Suppressor macrophage (primary cell): ENCODE measurements at places on chromosomes 5 and 9.
A peak's percentile ranks its signal among the peaks of the same experiment; 100 is the strongest.

DNA sequence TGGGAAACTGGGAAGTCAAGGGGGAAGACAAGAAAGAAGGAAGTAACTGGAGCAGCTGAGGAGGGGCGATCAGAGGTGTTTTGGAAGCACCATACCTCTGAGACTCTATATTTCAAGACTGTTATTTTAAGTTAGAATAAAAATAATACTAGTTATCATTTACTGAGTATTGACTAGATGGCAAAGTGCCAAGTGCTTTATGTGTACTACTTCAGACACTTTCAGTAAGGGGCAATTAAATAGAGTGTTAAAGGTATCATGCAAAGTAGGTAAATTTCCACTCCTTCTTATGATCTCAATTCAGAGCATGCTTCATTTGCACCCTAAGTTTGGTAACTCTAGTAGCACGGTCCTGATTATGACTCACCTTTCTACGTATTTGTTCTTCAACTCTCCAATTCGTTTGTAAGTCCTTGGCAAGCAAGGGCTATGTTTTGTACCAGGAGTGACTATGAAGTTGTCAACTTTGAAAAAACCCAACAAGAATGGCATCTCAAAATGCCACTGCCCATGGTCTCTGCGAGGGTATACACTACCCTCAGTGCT is 152.4 kb upstream of the RAPGEF1 start:
- DNase-seq, result no peak

DNA sequence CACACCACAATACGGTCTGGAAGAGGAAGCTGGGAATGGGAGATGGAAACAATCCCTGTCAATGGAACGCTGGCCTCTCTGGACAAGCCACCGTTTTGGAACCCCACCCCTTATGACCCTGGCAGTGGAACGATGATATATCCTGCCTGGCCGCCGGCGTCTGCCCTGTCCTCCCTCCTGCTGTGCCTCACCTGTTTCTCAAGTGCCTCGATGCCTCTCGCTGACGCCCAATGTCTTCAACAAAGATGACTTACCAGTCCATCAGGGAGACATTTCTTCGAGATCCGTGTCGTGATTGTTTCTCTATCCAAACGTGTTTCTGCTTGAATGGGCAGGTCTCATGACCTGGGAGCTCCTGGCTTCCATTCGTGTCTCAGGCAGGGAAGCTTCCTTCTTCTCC is 476.5 kb downstream of the SPATA31A7 start:
- DNase-seq, result no peak

GRCh38 chr9:108811944-108812343 is 43.8 kb downstream of the ACTL7B start:
- DNase-seq, result no peak

DNA sequence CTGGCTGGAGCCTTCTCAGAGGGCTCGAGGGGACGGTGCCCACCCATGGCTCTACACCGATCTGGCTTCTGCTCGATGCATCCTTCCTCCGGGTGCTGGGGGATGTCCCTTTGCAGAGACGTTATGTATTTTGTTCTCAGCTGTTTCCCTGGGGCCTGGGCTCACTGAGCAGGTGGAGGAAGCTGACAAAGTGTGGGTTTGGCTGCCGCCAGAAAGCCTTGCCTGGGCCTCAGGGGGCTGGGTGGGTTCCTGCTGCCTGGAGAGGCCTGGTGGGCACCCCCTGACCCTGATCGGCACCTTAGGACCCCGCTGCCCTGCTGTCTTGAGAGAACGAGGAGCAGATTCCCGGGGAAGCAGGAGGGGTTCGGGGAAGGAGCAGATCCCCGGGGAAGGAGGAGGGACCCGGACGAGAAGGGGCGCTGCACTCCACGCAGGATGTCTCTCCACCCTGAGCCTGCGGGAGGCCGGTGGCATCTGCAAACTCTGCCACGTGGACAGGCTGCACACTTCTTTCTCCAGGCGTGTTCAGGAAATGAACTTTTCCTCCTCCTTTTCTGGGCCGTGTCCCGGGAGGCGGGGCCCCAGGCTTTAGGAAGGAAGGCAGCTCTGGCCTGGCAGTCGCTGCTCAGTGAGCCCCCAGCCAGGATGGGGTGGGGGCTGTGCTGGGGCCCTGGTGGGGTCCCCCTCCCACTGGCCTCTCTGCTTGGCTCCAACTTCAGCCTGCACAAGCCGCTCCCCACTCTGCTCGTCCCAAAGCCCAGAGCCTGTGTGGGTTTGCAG is 148.9 kb downstream of the RXRA start:
- DNase-seq, result no peak

DNA sequence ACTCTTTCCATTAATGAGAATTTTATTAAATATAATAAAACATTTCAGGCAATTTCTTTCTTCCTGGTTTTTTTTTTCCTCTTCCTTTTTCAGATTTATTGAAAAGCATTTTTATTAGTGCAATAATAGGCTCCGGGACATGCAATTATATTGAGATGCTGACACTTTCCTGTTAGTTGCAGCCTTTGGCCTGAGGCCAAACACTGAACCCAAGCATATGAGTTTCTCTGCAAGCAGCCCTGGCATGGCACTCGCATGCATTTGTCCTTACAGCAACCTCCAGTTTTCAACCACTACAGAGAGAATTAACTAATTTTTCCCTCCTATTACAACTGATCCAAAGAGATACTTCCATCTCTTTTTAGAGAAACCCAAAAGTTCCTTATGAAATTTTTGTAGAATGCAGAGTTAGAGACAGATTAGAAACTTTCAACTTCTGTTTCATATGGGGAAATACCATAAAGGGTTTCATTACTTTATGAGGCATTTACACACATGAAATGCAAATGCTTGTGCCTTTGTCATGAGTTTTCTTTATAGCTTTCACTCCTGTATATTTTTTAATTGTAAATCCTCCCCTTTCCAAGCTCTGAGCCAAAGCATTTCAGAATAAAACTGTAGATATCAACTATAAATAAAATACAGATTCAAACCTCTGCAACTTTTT is 183.0 kb downstream of the CETN3 start:
- no peak for DNase-seq

GRCh38 chr9:1117439-1117838 is 67.3 kb downstream of the DMRT2 start:
- no peak for DNase-seq

DNA sequence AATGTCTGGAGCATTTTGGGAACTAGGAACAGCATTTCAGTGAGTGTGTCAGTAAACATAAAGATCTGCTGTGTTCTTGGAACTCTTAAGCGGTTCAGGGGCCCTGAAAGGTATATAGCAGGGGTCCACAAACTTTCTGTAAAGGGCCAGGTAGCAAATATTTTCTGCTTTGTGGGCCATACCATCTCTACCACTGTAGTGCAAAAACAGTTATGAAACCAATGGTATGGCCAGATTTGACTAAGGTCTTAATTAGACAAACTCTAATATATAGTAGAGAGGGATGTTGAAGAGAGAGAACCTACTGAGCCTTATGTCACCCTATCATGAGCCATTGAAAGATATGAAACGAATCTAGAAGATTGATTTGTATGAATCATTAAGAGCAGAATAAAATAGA is 5.3 kb downstream of the TNPO1 start:
- no peak for DNase-seq

GRCh38 chr9:115864581-115864980 is 289.0 kb upstream of the PAPPA start:
- no peak for DNase-seq

GRCh38 chr9:89454498-89455355 is 43.2 kb downstream of the SEMA4D start:
- no peak for DNase-seq

GRCh38 chr5:151612689-151613427 is 21.7 kb upstream of the FAT2 start:
- DNase-seq, result no peak

DNA sequence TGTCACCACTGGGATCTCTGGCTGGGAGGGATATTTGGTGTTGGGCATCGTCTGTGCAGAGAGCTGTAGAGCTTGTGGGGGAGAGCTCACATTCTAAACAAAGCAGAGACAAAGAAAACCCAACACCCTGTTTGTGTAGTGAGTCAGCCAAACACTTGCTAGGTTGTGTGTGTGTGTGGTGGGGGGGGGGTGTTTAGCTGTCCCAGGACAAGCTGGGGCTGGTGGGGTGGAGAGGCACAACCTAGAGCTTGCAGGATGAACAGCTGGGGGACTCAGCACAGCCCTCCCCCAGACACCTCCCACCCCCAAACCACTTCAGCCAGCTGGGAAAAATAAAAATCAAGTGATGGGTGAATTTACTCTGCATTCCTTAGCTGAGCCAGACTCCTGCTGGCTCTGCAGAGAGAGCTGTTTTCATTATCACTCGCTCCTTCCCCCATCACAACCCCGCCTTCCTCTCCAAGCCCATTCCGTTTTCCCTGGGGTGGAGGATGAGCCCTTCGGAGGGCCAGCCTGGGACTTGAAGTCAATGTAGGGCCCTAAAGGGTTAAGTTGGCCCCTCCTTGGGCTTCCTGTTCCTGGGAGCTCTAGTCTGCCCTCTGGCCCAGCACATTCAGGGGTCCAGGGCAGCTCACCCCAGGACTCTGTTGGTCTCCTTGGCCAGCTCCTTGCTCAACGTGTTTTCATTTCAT is 2.6 kb downstream of the OLFML2A start:
- DNase-seq, result no peak

GRCh38 chr9:19050637-19051591 is 1.7 kb downstream of the RRAGA start:
- DNase-seq, result no peak

DNA sequence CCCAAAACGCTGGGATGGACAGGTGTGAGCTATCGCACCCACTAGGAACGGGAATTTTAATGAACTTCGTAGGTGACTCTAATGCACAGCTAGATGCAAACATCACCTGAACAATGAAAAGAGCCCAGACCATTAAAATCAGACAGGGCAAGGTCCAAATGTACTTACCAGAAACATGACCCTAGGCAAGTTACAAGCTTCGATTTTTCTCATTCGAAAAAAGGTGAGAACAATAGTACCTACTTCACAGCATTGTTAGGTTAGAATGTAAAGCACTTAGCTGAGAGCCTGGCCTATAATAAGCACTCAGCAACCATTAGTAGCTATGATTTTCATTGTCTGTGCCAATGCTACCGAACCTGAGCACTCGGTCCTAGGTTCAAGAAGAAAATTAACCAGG is 5.8 kb upstream of the KLHL3 start:
- no peak for DNase-seq

DNA sequence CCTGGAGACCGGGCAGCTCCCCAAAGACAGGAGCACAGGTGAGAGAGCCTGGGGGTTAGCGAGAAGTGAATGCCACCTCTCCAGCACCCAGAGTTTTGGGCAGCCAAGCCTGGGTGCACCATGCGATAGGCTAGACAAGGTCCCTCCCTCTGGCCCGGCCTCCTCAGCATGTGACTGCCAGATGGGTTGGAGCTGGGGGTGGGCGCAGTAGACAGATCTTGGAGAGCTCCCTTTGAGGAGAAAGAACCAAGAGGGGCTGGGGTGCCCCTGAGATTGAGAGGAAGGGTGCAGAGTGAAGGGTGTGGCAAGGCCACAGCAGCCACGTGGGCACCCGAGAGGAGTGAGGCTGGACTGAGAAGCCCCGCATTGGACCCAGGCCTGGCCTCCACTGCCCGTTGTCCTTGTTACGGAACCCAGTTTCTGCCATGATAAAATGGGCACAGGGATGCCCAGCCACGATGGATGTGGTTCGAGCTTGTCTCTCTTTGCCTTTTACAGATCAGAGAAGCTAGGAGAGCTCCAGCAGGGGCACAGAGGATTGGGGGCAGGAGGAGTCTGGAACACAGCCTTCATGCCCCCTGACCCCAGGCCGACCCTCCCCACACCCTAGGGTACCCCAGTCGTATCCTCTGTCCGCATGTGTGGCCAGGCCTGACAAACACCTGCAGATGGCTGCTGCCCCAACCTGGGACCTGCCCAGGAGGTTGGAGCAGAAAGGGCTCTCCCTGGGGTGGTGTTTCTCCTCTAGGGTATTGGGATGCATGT is 1.4 kb downstream of the TMEM141 start:
- DNase-seq, result no peak

DNA sequence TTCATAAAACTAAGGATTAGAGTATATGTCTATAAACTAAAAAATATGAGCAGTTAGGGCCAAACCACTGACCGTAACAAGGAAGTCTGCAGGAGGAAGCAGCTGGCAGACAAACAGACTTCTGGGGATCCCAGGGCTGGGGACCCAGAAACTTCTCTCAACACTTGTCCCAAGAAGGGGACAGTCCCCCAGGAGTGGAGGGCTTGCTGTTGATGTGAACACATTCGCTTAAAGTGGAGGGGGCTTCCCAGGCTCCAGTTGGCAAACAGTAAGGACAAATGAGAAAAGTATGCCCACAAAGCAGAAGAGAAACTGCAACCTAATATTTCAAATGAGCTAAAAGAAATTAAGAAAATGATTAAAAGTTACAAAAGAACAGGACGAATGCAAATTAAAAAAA is 83.7 kb downstream of the PDE8B start:
- peak; percentile 61 for DNase-seq

DNA sequence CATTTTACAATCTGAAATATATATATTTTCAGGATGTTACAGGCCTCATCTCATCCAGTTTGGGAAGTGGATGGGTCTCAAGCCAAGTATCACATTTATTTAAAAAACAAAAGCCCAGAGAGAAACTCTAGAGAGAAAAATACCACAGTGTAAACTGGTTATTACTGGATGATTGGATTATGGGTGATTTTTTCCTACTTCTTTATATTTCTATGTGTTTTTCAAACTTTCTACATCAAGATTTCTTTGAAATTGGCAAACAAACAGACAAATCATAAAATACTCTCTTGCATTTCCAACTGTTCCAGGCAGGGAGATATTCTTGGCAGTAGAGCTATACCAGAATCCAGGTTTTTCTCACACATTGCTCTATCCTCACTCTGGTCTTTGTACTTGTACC is 116.0 kb upstream of the SMIM23 start:
- no peak for DNase-seq

GRCh38 chr9:76101491-76101890 is 211.0 kb downstream of the PCSK5 start:
- no peak for DNase-seq

- DNase-seq, result no peak
These were observed 16.3 kb downstream of the SUSD1 start for GRCh38 chr9:112158656-112159367.
